AG20443 (cell line): ENCODE measurements at places on chromosomes 11 and 22.
A peak's percentile ranks its signal among the peaks of the same experiment; 100 is the strongest.

DNA sequence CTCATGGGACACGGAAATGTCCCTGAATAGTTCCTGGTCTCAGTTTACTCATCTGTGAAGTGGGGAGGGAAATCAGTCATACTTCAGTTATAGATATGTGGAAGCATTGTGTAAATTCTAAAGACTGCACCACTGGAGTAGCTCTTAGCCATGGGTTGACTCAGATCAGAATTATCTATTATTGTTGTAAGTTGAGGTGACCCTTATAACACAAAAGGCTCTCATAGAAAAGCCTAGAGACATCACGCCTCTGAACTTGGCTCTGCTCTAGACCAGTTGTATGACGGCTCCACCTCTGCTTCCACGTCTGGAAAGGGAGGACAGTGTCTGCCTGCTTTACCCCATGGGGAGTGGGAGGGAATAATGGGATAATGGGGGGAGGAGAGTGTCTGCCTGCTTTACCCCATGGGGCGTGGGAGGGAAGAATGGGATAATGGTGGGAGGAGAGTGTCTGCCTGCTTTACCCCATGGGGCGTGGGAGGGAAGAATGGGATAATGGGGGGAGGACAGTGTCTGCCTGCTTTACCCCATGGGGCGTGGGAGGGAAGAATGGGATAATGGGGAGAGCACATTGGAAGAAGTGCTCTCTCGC lies 98.2 kb downstream of the AMOTL1 start:
- DNase-seq, result no peak

- DNase-seq, result peak; percentile 53
Measured at GRCh38 chr11:117819096-117820040, 5.2 kb downstream of the FXYD2 start.

GRCh38 chr11:119742263-119742861 lies 13.4 kb upstream of the NECTIN1 start:
- peak; percentile 32 for DNase-seq

DNA sequence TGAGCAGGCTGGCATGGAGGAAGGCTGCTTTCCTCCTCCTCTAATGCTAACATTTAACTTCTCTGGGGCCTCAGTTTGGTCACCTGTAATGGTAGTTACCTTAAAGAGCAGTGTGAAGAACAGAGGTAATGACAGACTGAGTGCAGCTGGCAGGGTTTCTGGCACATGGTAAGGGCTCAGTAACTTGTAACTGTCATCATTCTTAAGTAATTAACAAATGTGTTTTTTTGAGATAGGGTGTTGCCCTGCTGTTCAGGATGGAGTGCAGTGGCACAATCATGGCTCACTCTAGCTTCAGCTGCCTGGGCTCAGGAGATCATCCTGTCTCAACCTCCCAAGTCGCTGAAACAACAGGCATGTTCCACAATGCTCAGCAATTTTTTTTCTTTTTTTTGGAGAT lies 242.0 kb upstream of the SYN3 start:
- no peak for DNase-seq

DNA sequence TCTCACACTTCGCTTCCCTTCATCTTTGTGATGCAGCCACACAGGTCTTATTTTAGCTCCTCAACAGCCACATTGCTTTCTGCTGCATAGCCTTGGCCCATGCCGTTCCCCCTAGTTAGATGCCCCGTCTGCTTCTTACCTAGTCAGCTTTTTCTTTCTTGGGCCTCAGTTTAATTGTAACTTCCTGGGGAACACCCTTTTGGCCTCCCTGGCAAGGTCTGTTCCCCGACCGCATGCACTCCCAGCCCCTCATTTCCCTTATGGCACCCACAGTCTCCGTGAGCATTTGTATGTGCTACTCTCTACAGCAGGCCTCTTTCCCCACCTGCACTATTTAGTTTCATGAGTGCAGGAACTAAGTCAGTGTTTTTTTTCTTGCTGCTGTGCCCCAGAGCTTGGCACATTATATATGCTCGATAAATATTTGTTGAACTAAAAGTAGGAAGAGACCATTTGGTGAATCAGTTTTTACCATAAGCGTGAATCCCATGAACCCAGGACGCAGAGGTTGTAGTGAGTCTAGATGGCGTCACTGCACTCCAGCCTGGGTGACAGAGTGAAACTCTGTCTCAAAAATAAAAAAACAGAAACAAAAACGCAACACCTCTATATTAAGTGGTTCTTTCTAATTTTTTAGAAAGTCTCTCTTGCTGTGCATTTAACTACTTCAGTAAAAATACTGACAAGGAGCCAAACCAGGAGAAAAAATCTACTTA lies 38.5 kb downstream of the TNRC6B start:
- no peak for DNase-seq

DNA sequence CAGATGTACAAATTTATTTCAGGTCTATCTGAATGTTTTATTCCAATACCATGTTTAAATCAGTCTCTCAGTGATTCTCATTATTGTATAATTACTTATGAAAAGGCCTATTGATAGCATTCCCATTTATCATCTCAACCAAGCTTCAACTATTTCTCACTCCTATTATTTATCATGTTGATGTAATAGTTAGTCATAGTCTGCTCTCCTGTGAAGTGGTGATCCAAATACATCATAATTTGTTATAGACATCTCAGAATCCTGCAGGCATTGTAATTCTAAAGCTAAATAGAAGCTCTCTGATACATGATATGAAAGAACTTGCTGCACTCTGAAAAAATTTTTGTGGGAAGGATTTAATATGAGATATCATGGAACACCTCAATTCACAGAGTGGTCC lies 21.8 kb upstream of the OR8G1 start:
- no peak for DNase-seq

GRCh38 chr11:74710281-74710938 lies 20.8 kb downstream of the CHRDL2 start:
- peak; percentile 59 for DNase-seq

DNA sequence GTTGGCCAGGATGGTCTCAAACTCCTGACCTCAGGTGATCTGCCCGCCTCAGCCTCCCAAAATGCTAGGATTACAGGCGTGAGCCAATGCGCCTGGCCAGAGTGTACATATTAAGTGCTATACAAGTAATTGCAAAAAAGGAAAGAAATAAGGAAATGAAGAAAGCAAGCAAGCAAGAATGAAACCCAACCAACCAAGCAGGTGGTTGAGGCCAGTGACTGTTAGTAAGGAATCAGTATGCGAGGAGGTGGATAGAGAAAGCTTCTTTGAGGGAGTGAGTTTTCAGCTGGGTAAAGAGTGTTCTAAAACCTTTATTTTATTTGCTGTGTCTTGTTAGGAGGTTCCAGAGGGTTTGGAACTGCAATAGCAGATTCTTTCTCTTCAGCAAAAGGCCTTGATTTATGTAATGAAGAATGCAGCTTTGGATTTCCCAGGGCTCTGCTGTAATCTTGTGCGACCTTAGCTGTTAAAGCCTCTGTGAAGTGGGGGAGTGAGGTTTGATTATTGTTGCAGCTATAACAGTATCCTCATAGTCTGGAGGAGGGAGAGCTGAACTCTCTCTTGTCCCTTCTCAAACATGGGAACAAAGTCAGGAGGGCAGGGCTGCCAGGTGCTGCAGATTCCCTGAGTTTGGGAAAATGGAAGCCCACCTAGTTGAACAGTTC lies 5.7 kb downstream of the AMPD3 start:
- no peak for DNase-seq

DNA sequence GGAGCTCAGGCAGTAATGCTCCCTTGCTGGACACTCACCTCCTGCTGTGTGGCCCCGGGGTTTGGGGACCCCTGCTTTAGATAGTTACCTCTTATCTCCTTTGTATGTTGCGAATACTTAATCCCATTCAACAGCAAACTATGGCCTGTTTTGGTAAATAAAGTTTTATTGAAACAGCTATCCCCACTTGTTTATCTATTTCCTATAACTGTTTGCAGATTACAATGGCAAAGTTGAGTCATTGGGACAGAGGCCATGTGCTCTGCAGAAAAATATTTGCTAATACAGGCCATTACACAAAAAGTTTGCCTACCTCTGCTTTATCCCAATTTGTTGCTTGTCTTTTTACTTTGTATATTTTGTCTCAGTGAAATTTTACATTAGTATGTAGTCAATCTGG lies 68.4 kb downstream of the CACNA1I start:
- DNase-seq, result no peak

GRCh38 chr22:30212996-30213441 lies 33.5 kb downstream of the LIF start:
- peak; percentile 64 for DNase-seq

DNA sequence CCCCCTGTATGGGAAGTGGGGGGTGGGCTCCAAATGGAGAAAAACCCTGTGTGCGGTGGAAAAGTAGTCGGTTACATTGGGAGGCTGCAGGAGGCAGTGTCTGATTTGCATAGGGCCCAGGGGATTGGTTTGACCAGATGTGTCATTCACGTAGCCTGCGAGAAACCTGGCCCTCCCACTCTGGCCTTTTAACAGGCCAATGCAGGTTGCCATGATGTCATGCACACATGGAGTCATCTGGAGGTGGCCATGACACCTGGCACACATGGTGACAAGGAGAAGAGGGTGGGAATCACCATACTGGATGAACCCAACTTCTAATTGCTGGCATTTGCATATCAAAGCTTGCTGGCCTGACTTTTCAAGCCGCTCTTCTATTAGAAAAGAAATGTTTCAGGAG lies 50.6 kb downstream of the FAM181B start:
- DNase-seq, result no peak

- no peak for DNase-seq
Measured at GRCh38 chr11:65559951-65560537, 1.9 kb upstream of the LTBP3 start.

- no peak for DNase-seq
Measured at GRCh38 chr22:46256358-46256958, 6.4 kb upstream of the CDPF1 start.

DNA sequence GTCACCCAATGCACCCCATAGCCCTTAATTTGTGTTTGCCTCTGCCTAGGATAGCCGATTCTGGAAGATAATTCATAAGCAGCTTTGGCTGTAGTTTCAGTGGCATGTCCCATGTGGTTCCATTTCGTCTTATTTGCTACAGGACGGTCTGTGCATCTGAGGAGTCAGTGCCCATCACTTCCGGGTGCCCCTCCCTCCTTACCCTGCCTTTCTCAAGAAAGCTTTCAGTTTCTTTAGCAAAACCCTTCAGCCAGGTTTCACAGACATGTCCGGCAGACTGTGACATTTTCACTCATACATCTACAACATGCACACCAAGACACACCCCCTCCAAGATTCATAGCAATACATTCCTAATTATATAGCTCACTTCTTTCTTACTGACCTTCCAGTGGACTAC lies 14.3 kb downstream of the TP53AIP1 start:
- DNase-seq, result no peak

DNA sequence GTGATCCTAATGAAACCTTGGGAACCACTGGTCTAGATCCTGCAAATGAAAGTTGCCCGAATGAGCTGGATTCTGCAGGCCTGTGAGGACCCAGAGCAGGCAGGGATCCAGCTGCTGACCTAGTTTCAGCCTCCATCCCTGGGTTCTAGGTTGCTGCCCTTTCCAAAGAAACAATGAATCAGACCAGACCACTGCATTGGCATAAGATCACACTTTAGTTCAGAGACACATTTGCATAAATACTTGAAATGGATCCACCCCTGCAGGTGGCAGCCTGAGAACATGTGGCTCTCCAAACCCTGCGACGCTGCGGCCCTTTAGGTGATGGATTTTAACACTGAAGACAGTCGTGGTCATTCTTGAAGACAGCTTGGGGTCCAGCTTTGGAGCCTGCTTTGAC lies 23.7 kb downstream of the ADAMTS8 start:
- no peak for DNase-seq

GRCh38 chr11:128692753-128693415 lies 988 bp upstream of the FLI1 start:
- DNase-seq, result peak; percentile 75

- peak; percentile 27 for DNase-seq
Measured at GRCh38 chr11:34416766-34417165, 22.0 kb upstream of the CAT start.

GRCh38 chr11:58933661-58934060 lies 5.6 kb upstream of the GLYATL1 start:
- DNase-seq, result no peak

- DNase-seq, result no peak
Measured at GRCh38 chr11:78325274-78325781, 92.3 kb downstream of the GAB2 start.

DNA sequence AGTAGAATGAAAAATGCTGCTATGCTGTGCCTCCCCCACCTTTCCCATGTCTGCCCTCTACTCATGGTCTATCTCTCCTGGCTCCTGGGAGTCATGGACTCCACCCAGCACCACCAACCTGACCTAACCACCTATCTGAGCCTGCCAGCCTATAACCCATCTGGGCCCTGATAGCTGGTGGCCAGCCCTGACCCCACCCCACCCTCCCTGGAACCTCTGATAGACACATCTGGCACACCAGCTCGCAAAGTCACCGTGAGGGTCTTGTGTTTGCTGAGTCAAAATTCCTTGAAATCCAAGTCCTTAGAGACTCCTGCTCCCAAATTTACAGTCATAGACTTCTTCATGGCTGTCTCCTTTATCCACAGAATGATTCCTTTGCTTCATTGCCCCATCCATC lies 14.9 kb upstream of the HBE1 start:
- no peak for DNase-seq

- peak; percentile 8 for DNase-seq
Measured at GRCh38 chr11:107457205-107457557, 444 bp downstream of the CWF19L2 start.

GRCh38 chr22:46480396-46480795 lies 57.0 kb downstream of the CELSR1 start:
- DNase-seq, result no peak

DNA sequence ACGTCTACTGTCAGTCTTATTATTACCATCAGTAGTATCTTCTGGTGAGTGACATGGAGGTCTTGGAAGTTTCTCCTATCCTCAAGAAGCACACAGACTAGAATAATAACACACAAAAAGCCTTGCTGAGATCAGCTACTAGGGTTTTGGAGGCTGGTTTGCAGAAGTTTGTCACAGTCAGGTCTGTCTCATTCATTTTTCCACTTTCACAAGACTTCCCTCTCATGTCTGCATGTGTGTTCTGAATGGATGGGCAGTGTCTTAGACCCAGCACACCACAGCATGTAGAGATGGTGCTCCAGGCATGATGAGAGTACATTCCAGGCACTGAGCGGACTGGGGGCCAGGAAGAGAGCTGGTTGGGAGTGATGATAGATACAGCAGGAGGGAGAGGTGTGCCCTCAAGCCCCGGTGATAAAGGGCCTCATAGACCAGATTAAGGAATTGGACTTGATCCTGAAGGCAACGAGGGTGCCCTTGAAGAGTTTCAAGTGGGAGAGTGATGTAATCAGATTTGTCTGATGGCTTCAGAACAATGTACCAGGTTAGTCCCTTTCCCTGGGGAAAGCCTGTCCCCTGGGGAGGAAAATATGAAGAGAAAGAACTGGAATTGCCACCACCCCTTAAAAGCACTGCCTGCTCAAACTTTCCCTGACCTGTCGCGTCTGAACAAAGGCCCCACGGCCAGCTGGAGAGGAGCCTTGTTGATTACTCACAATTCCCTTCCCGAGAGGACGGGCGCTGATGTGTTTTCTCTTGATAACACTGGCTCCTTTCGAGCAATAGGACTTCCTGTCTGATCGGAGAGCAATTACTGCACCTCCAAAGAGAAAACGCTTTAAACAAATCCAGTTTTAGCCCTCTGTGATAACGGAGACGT lies 45.1 kb upstream of the LMO2 start:
- peak; percentile 68 for DNase-seq
